Renal pelvis (tissue), 12 donors: ENCODE measurements at places on chromosomes 5 and 9.
A peak's percentile ranks its signal among the peaks of the same experiment; 100 is the strongest.

- no peak for DNase-seq
Observed at GRCh38 chr9:98854266-98854665, 46.8 kb downstream of the GALNT12 start.

GRCh38 chr5:171593401-171593800 lies 174.0 kb downstream of the FGF18 start:
- DNase-seq = no peak

- peak; percentile 28 for DNase-seq
Observed at GRCh38 chr9:123438821-123439220, 82.8 kb downstream of the CRB2 start.

- DNase-seq = no peak
Observed at GRCh38 chr5:92181656-92182055, 798.5 kb upstream of the ARRDC3 start.

DNA sequence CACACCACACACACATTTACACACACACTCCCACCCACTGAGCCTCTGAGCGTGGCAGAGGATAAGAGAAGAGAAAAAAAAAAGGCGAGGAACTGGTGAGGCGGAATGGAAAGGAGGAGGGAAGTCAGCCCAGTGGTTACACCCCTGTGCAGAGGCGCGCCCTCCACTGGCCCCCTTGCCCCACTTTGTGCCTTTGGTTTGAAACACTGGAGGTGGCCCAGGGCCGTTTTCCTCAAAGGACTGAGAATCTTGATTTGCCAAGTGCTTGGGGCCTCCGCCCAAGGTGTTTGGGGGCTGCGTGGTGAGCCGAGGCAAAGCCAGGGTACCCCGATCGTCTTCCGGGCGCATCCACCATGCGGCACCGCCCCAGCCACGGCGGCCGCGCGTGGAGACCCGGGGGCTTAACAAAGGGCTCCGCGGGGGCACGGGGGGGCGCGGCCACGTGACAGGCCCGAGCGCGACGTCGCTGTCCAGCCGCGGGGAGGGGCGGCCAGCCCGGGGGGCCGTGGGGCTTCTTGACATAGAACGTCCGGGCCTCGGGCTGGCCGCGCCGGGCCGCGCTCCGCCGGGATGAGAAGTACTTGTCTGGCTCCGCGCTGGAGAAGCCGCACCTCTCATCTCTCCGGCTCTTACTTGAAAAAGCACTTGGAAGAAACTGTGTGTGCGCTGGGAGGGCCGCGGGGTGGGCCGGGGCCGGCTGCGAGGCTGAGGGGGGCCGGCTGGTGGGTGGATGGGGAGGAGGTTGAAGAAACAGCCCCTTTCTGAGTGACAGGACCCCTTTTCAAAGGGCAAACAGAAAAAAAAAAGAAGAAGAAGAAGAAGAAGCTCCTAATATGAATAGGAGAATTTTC lies 21.0 kb downstream of the NR2F1 start:
- DNase-seq = no peak

GRCh38 chr9:68417762-68418161 lies 61.4 kb downstream of the PGM5 start:
- DNase-seq = no peak

- DNase-seq = no peak
Observed at GRCh38 chr9:131732636-131733289, 7.1 kb downstream of the RAPGEF1 start.

DNA sequence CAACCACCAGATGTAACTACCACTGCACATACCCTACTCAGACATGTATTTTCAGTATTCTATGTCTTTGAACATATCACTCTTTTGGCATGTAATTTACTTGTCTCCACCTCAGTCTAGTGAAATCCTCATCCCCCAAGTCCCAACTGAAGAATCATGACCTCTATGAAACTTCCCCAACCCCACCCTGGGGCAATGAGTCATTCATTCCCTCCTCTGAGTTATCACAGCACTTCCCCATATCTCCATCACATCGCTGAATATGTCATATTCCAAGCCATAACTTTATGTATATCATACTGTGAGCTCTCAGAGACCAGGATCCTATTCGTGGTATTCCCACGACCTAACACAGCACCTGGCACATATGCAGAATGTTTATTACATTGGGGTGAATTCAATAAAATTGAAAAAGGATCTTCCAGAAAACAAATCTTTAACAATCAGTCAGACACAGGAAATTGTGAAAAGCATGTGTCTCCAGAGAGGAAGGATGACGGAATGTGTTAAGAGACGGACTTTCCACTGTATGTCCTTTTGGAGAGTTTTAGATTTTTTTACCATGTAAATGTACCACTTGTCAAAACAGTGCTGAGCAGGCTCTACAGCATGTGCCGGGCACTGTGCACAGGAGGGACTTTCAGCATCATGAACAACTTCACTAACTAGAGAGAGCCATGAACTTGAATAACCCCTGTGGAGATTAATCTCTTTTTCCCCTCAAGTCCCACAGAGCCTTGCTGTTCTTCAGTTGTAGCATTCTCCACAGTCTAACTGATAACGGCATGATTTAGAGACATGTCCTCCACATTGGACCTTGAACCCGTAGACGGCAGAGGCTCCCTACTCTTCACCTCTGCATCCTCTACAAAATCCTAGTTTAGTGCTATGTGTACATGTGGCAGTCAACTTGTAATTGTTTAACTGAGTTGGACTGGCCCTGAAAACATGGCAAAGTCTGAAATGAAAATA lies 213.5 kb downstream of the GLIS3 start:
- no peak for DNase-seq

DNA sequence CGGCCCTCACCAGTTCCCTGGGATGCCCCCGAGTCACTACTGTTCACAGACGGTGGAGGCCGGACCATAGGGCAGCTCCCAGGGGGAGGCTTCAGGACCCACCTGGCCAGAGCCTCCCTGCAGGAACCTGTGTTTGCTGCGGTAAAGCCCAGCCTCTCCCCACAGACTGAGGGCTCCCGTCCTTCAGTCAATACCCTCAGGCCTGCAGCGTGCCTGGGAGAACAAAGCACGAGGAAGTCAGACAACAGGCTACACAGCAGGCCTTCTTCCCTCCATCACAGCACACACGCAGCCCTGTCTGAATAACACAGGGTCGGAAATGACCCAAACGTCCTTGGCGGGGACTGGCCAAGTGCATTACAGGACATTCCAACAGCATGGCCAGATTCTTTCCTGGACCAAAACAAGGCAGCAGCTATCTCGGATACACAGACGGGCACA lies 34.4 kb downstream of the COL23A1 start:
- no peak for DNase-seq

GRCh38 chr9:93633492-93634221 lies 57.3 kb downstream of the PHF2 start:
- no peak for DNase-seq

GRCh38 chr9:114023961-114024360 lies 54.1 kb downstream of the AMBP start:
- DNase-seq = no peak

- no peak for DNase-seq
Observed at GRCh38 chr9:38697776-38698300, 22.1 kb downstream of the FAM240B start.
